Right renal cortex interstitium (tissue), 3 donors: ENCODE measurements at places on chromosomes 1 and 21. TPM values are rescaled to one million over a fixed set of nuclear protein-coding genes. Genes with fewer than 3 reads are reported as not detected.

Gene MPC2
- 192 TPM for polyA plus RNA-seq

Gene PRDM16
- 4.8 TPM for polyA plus RNA-seq

GRCh38 chr1:46699666-46700065 is 19.2 kb downstream of the EFCAB14 start:
- no peak for DNase-seq

DNA sequence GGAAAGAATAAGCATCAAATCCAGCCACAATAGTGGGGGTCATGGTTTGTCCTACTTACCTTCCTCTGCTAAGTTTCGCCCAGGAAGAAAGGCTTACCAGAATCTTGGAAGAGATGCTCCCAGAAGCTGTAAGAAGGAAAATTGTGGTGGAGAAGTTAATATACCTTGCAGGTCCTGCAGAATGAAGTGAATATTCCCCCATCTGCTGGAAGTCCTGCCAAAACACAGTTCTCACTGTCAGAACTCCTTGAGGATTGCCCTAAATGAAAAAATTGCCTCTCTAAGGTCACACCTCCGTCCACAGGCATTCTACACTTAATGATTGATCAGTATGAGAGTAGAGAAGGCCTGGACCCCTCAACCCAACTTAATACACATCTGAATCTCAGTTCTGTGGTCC is 78.4 kb upstream of the RGS21 start:
- DNase-seq, result no peak

DNA sequence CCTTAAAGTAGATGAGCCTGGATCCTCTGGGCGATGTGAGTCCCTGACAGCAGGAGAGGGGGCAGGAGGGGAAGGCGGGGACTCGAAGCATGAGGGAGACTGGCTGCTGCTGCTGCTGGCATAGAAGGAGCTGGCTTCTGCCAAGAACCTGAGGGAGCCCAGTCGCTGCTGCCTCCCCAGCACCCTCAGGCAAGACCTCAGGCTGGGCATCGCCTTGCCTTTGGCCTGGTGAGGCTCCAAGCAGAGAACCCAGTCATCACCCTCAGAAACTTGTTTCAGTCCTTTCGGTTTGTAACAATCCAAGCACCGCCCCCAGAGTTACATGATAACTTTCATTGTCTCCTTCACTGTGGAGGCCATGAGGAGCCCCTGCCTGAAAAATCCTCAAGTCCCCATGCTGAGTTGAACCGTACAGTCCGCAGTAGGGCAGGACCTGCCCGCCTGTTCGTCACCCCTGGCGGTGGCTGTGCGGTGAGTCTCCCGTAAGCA is 38.8 kb downstream of the POFUT2 start:
- DNase-seq, result no peak
